ENCODE measurements at places on chromosomes 16 and 17. TPM values are rescaled to one million over a fixed set of nuclear protein-coding genes. Genes with fewer than 3 reads are reported as not detected.

GRCh38 chr17:65066901-65067300, 10.4 kb upstream of the GNA13 start:
- no peaks in the 10 kb centered on the region for H3K36me3 ChIP-seq
- DNase-seq = no peak
- H3K4me3 ChIP-seq = no peak overlapping the region
- no peaks in the 10 kb centered on the region for H3K27me3 ChIP-seq
- no peaks in the 10 kb centered on the region for H3K4me1 ChIP-seq
- no peak overlapping the region for H3K27ac ChIP-seq

- H3K27ac ChIP-seq = no peak overlapping the region
- no peaks in the 10 kb centered on the region for H3K36me3 ChIP-seq
- peaks cover 7% of the 10 kb centered on the region for H3K4me1 ChIP-seq
- no peaks in the 10 kb centered on the region for H3K27me3 ChIP-seq
- no peak for DNase-seq
Observed at GRCh38 chr16:88378836-88379693, 3.7 kb upstream of the ZNF469 start.

DNA sequence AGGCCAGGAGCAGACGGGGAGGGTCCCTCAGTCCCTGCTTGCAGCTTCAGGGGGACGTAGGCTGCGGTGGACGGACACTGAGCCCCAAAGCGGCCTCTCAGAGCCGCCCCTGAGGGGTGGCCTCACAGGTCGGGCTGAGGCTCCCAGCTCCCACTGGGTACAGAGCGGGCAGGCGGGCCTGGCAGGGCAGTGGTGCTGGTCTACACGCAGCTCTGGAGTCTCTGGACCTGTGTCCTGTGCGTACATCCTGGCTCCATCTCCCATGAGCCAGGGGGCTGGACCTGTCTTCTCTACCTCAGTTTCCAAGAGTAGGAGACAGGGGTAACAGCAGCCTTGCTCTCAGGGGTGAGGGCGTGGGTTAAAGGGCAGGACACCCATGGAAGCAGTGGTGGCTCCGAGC, 1.7 kb downstream of the DPEP1 start:
- H3K27ac ChIP-seq = no peak overlapping the region
- no peaks in the 10 kb centered on the region for H3K4me1 ChIP-seq
- H3K27me3 ChIP-seq = no peaks in the 10 kb centered on the region
- DNase-seq = no peak
- H3K4me3 ChIP-seq = no peak overlapping the region

DNA sequence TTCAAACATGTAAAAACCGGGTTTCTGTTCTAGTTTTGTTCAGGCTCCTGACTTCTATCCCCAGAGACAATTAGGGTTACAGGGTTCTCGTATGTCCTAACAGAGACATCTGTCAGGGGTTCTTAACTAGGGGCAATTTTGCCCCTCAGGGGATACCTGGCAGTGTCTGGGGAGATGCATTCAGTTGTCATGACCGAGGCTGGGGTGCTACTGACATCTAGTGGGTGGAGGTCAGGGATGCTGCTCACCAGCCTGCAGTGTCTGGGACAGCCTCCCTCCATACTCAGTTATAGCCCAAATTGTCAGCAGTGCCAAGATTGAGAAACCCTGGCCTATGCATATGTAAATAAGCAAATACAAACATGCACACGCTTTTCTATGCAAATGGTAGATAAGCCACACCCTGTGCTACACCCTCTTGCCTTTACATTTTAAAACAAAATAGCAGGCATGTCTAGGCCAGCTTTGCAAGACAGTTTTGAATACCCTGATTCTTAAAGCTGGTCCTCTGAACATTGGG, 37.4 kb downstream of the CLEC16A start:
- no peak for DNase-seq
- H3K27ac ChIP-seq = no peak overlapping the region
- H3K4me3 ChIP-seq = no peak overlapping the region
- peaks cover 41% of the 10 kb centered on the region for H3K36me3 ChIP-seq

HLF gene
- total RNA-seq = 38.4 TPM

TEX14 gene
- total RNA-seq = not detected
